ENCODE measurements at places on chromosomes 13 and 19. TPM values are rescaled to one million over a fixed set of nuclear protein-coding genes. Genes with fewer than 3 reads are reported as not detected.

The EMC10 gene
- 192 TPM for total RNA-seq

The ZIC5 gene
- 3.8 TPM for total RNA-seq

DNA sequence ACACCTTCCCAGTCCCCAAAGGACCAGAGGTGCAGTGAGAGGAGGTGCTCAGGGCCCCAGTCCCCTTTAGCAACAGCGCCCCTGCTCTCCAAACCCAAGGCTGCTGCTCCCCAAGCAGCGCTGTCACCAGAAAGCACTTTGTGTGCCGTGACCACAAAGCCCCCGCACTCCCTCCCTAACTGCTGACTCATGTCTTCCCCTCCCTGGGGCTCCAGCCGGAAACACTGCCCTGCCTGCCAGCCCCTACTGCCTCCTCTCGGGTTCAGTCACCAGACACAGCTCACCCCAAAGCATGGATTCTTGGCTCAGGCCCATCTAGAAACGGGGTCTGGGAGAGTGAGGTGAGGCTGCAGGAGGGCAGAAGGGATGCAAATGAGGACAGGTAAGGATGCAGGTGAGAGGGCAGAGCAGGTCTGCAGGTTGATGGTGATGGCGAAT lies 4.9 kb upstream of the TNFSF14 start:
- peak; percentile 60 for DNase-seq

The YIF1B gene
- total RNA-seq, result 180 TPM

GRCh38 chr19:40217934-40218890 lies at the start of gene TTC9B:
TSS of gene TTC9B (minus strand) at chr19:40218384. CDS start at chr19:40218381, 3 bp downstream.
- no peak for DNase-seq

DNA sequence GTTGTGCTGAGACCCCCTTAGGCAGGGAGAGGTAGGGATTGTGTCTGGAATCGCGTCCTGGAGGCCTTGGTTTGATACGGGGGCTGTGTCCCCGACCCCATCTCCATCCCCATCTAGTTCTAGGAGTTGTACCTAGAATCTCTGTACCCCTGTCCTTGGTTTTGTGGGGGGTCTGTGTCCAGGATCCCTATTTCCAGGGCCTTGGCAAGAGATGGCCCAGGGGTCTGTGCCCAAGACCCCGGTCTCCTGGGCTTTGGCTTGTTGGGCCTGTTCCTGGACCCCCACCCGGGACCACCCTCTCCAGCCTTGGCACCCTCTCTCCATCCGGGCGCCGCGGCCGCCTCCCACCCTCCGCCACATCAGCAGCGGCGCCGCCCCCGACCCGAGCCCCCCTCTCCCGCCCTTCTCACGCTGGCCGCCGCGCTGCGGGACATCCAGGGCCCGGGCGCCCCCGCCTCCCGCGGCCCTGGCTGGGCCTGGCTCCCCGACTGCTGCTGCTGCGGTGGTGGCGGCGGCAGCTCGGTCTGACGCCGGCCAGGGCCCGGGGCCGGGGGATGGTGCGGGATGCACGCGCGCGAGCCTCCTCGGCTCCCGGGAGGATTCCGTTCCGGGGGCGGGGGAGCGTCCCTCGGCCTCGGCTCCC lies at the start of gene NUMBL:
Gene NUMBL (minus strand): TSS at position 602 of the 643 bp plus-strand sequence. CDS start 168 bp downstream, at position 434.
- DNase-seq, result no peak

GRCh38 chr13:67645874-67646467 lies 415.8 kb upstream of the PCDH9 start:
- no peak for DNase-seq

The INSR gene
- total RNA-seq, result 0.64 TPM

DNA sequence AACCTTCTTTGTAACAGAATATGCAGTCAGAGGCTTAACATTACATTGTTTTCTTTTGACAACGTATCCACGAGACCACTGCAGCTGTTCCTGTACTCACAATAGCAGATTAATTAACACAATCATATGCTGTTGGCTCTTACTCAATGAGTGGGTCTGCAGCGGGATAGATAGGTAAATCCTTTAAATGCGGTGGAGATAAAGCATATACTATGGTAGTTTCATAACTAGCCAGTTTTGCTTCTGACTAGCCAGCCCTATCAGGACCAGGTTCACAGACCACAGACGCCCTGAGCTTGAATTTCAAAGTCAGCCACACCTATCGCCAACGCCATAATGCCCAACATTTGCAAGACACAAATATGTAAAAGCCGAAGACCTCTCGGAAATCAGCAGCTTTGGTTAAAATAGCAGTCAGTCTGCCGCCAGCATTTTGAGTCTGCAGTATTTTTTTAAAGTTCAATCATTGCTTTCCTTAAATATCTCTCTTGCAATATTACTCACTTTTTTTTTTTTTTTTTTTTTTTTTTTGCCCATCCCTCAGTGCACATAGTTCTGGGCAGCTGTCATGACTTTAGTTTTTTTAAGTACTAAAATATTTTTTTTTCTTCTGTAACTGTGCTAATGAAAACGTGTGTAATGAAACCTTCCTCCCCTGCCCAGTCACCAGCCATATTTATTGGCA lies 120.5 kb downstream of the ZNF536 start:
- no peak for DNase-seq

GRCh38 chr13:48542581-48543341 lies 9.9 kb upstream of the RCBTB2 start:
- DNase-seq, result no peak

The KLHL26 gene
- total RNA-seq, result 4.1 TPM

The MATK gene
- not detected for total RNA-seq

GRCh38 chr13:108933061-108933460 lies 303.6 kb downstream of the MYO16 start:
- no peak for DNase-seq

DNA sequence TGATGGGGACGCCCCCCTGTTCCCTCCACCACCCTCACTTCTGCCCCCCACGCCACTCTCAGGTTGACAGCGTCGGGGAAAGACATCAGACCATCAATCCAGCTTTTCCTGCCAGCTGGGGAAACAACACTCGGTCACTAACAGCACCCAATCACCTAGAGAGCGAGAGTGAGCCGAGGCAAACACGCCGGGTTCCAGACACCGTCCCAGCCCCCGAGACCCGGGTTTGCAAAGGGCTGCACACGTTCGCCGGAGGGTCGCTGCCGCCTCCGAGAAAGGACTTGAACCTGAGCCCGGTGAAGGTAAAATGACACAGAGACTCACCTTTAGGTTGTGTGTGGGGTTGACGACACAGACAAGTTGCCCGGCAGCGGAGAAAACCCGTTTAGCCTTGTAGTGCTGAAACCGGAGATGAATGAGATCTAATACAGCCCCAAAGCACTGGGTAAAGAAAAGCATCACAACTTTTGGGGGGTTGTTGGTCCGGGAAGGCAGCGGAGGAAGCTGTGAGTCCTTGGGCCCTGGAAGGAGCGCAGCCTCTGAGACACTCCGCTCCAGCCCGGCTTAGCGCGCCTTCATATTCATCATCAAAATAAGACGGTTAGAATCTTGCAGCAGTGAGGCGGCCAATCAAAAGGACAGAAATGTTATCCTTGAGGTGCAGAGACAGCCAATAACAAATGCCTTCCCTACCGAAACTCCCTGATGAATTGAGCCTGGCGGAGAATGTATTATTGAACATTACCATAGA lies at the start of gene SIAH3:
Gene SIAH3 (minus strand): TSS at position 583 of the 751 bp plus-strand sequence. CDS start 124 bp downstream, at position 459.
- DNase-seq, result no peak

DNA sequence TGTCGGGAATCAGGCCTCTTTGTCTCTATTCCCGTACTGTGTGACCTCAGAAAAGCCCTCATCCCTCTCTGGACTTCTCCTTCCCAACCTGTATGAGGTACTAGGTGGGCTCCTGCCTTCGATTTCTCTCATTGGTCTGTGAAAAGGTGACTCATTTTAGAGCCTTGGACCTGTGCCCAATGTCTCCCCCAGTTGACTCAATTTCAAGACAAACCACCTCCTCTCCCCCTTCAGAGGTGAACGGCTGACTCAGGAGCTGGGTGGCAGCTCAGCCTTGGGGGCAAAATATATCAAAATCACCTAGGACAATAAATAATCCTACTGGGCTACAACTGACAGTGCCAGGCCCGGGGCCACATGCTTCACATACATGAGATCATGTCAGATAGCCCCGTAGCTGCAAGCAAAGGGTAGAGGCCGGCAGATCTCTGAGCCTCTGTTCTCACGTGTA lies 630 bp downstream of the COQ8B start:
- peak; percentile 98 for DNase-seq

The ADAMTSL5 gene
- total RNA-seq, result not detected

GRCh38 chr13:23381866-23382265 lies 51.6 kb downstream of the SACS start:
- DNase-seq, result peak; percentile 41

The SLC25A41 gene
- not detected for total RNA-seq

GRCh38 chr13:33004511-33004910 lies 11.7 kb upstream of the KL start:
- no peak for DNase-seq

- DNase-seq, result peak; percentile 76
Measured at GRCh38 chr19:15563325-15563794, 51.7 kb upstream of the CYP4F8 start.

GRCh38 chr13:91709180-91709579 lies 310.8 kb downstream of the GPC5 start:
- DNase-seq, result no peak

DNA sequence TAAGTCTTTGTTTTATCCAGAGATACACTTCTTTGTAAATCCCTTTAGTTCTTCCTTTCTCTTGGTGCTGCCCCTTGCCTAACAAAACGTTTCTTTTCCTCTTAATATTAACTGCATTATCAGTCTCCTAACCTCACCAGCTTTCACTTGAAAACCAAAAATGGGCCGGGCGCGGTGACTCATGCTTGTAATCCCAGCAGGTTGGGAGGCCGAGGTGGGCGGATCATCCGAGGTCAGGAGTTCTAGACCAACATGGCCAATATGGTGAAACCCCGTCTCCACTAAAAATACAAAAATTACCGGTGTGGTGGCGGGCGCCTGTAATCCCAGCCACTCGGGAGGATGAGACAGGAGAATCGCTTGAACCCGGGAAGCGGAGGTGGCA lies 329.8 kb upstream of the MIR17HG start:
- DNase-seq, result peak; percentile 52

- DNase-seq, result no peak
Measured at GRCh38 chr19:38842439-38843174, 7.2 kb downstream of the HNRNPL start.

DNA sequence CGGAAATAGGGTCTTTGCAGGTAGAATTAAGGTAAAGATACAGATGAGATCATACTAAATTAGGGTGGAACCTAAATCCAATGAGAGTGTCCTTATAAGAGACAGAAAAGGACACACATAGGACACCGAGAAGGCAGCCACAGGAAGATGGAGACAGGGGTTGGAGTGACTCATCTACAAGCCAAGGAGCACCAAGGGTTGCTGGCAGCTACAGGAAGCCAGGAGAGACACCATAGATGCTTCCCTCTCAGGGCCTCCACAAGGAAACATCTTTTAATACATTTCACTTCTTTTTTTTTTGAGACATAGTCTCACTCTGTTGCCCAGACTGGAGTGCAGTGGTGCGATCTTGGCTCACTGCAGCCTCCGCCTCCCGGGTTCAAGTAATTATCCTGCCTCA lies 10.1 kb downstream of the TMEM143 start:
- no peak for DNase-seq

DNA sequence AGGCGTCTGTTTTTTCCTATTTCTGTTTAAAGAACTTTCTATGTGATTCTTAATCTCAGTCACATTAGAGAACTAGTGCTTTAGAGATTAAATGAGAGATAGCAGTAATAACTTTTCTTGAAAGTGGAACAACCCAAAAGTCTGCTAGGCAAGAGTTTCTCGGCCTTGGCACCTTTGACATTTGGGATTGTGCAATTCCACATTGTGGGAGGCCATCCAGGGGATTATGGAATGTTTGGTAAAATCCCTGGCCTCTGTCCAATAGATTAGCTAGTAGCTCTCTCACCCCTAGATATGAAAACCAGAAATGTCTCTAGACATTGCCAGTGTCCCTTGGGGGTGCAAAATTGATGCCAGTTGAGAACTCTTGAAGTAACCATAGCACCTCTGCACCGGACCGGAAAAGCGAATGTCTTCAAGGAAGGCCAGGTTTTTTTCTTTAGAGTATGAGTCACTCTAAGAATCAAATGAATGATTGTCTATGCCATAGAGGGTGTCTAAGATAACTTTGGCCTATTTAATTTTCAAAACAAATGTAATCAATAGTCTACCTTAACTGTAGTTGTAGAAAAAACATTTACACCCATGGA lies 45.0 kb upstream of the IL17D start:
- DNase-seq, result no peak

GRCh38 chr13:24039621-24040475 lies 120.7 kb upstream of the SPATA13 start:
- no peak for DNase-seq

GRCh38 chr19:46733690-46734292 lies 12.1 kb upstream of the FKRP start:
- no peak for DNase-seq

- DNase-seq, result peak; percentile 44
Measured at GRCh38 chr19:49064768-49065611, at the start of gene NTF4. TSS of gene NTF4 (minus strand) at chr19:49064818. CDS start at chr19:49061997, 2,821 bp downstream.

GRCh38 chr13:49545661-49546060 lies 39.7 kb downstream of the RCBTB1 start:
- DNase-seq, result no peak

The HRC gene
- not detected for total RNA-seq

- no peak for DNase-seq
Measured at GRCh38 chr13:21759463-21759862, 88.6 kb downstream of the FGF9 start.

GRCh38 chr13:109974354-109974753 lies 188.0 kb upstream of the IRS2 start:
- DNase-seq, result no peak

DNA sequence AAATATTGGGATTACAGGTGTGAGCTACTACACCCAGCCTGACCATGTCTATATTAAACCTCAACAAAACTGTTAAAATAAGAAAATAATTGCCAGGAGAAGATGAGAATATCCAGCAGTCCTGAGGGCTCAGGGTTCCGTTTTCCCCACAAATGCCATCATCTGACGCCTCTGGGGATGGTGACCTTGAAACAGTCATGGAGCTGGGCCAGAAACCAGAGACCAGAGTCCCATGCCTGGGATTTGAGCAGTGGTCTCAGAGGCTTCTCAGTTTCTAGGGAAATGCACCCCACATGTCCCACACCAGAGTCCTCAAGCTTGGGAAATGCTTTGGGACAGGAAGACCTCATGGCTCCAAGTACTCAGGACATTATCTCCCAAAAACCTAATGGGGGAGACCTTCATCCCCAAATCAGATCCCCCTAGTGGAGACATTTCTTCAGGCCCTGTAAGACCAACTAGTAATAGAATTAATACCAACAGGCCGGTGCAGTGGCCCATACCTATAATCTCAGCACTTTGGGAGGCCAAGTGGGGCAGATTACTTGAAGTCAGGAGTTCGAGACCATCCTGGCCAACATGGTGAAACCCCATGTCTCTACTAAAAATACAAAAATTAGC lies 2.9 kb upstream of the MAP1S start:
- no peak for DNase-seq

DNA sequence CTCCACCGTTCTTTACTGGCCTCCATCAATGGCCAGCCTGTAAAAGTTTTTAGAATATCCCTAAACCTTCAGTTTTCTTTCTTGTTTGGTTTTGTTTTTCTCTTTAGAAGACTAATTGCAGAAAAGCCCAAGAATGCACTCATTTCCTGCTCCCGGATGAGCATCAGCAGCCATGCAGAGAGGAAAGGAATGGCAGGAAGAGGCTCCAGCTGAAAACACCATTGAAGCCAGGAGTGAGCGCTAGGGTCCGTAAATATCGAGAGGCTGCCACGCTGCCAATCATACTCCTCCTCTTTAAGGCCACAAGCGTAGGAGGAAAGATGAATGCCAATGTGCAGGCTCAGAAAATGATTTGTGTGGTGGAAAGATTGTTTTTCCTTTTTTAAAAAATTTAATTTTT lies 57.4 kb upstream of the UBE2L5 start:
- peak; percentile 11 for DNase-seq

- peak; percentile 28 for DNase-seq
Measured at GRCh38 chr13:96398486-96398885, 308.6 kb downstream of the HS6ST3 start.

GRCh38 chr19:56837492-56838023 lies 3.0 kb downstream of the PEG3 start:
- no peak for DNase-seq
